Midbrain (tissue), 1 donor: ENCODE measurements at places on chromosomes 7 and 10.

DNA sequence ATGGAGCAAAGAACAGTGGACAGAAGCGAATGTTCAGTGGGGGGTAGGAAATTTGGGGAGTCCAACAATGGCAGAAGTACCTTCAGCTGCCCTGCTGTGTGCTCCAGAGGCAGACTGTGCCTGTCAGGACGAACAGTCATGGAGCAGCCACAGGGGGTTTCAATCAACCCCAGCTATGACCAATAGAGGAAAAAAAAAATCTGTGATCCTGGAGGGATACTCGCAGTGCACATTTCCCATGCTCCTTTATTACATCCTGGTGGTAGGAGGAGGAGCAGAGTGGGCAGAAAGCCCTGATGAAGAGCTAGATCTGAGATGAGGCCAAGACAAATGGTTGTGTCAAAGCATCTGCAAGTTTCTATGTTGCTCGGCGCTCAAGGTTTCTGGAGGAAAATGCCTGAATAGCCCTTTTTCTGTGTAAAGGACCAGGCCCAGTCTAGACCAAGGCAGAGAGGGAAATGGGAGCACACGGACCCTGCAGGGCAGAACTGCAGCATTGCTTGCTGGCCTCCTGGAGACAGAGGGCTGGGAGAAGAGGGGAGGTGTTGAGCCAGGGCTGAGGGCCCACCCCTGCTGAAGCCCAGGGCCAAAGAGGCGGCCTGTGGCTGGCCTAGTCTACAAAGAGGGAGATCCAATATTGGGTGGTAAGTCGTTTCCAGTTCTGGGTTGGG lies 201.5 kb downstream of the GRID1 start:
- no peak for DNase-seq

- DNase-seq: no peak
These were observed 13.1 kb downstream of the IFT22 start for GRCh38 chr7:101308245-101309085.

DNA sequence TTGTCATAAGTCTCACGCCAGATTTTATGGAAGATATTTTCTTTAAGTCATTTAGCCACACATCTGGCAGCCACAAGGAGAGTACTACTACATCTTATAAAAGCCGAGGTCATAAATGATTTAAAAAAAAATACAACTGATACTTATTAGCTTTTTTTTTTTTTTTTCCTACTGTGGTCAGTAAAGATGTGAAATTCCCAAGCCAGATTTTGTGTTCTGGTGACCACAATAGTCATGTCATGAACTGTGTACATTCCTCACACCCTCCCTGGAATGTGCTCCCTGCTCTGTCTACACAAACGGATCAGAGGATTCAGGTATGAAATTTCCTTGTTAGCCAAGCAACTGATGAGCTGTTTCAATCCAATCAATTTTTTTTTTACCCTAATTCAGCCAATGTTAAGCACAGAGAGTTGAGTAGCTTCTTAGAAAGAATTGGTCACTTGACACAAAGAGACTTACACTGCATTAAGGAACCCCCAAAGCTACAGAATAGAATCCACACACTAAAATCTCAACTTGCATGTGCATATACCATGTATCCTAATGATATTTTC lies 54.7 kb downstream of the CHRM2 start:
- DNase-seq: no peak

DNA sequence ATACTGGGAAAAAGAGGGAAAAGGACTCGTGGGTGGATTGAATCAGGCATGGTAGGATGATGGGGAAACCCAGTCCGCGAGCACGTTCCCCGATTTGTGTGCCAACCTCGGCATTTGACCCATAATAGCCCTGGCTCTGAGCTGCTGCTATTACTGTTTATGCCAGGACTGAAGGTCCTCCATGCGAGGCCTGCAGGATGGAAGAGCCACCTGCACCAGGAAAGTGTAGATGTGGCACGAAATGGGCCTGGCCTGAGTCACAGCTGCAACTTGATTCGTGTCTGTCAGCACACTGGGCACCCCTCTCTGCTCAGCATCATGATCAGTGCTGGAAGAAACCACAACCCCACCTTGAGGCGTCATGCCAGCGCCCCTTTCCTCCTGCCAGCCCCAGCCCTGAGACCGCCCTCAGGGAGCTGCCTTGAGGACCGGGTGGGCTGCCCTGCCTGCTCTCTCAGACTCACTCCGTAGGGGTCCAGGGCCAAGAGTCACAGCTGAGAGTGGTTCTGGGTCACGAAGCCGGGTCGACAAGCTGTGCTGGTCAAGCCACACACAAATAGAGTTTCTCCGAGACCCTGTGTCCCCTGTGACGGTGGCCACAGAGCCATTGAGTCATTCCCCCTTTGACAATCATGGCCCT lies 74.4 kb downstream of the CHST15 start:
- no peak for DNase-seq

GRCh38 chr7:91330191-91330808 lies 66.1 kb downstream of the FZD1 start:
- DNase-seq: no peak

GRCh38 chr10:43041422-43042342 lies 35.2 kb upstream of the RET start:
- DNase-seq: no peak

DNA sequence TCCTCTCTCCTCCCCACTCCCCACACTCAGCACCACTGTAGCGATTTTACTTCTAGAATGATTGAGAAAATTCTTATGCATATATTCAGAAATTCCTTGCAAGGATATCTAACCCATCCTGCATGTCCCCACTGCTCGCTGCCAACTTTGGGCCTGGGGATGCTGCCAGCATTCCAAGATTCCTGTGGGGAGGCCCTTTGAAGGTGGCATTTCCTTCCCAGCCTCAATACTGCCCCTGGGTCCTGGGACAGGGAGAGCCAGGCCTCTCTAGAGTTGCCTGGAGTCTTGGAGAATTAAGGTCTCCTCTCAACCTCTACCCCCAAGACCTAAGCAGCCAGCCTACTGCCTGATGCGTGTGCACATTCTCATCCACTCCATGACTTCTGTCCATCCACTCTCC lies 303.5 kb downstream of the NEBL start:
- DNase-seq: no peak

DNA sequence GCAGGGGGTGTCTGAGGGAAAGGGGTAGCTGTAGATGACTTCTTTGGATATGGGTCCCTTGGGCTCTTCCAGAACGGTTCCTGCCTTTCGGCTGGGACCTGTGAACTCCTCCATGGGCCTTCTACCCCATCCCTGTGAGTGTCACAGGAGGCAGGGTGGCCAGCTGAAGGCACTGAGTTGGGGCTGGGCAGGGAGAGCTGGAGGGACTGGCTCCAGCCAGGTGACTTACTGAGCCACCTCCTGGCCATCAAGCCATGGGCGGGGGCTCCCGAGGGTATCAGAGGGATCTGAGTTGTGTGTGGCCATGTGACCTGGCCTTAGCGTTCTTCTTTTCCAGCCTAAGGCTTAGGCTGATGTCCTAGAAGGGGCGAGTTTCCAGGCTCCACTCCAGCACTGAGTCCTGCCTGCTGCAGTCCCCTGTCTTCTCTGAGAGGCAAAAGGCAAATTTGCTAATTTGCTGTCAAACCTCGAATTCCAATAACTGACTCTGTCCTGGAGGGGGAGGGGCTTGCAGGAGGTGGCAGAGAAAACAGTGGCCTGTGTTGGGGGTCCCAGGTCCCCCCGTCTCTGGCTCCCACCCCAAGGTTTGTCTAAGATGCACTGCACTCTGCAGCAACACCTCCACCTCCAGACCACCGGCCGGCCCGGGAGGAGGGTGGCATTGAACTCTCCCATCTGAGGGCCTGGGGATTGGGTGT lies 27.2 kb downstream of the ADCYAP1R1 start:
- no peak for DNase-seq

DNA sequence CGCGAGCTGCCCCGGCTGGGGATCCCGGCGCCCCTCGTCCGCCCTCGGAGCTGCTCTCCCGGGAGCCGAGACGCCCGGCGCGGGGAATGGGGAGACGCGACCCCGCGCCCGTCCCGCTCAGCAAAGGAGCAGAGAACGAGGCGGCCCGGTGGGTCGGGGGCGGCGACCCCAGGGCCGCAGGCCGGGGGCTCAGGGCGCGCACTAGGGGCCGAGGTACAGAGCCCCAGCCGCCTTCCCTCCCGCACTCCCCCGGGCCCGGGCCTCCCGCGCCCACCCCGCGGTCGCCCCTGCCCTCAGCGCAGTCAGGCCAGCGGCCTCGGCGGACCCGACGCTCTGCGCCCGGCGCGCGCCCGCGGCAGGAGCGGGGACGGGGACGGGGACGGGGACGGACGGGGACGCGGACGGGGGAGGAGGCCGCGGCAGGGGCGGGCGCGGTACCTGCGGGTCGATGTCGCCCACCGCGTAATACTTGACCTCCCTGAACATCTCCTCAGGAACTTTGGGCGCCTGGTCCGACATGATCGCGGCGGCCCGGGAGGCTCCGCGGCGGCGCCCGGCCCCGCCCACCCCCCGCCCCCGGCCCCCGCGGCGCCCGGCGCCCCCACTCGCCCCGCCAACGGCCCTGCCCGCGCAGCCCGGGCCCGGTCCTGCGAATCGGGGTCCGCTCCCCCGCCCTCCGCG lies 373 bp downstream of the PAXIP1 start:
- peak; percentile 65 for DNase-seq

DNA sequence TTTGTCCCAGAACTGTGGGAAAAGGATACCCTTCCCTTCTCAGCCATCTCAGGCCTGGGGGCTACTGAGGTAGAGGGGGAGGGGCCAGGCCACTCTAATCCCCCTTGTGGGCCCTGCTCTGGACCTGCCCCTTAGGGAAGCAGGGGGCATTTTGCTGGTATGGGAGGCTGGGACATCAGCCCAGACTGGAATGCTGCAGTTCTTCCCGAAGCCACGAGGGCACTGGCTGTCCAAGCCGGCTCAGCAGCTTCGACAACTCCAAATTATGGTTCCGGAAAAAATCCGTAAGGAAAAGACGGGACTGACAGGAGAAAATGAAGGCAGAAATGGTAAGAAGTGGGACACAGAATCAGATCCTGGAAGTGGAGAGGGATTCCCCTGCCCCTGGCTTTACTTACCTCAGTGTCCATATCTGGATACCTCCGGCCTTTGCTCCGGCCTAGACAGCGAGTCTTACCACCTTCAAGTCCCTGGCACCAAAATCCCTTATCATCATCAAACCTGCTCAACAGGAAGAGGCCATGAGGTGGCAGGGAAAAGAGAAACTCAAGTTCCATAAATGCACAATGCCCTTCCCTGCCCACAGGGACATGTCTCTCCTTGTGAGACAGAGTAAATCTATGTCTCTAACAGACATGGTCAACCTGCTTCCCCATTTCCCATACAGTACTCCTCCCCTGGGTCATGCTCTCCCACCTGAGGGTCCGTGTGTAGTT lies 9.0 kb downstream of the NDST2 start:
- DNase-seq: no peak

DNA sequence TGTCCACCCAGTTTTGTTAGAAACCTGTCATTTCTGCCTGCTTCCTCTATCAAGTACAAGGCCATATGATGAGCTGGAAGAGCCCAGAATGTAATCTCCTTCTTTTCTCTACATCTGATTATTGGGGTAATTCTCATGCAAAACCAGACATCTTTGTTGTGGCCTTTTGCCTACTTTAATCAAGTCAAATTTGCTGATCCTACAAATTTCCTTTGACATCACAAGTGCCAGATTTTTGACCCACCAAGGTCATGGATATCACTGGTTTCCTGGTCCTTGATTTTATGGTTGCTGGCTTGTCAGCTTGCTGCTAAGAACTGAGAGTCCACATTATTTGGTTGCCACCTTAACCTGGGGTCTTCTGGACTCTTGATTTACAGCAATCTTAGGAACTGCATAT lies 336.1 kb downstream of the TFEC start:
- DNase-seq: no peak

DNA sequence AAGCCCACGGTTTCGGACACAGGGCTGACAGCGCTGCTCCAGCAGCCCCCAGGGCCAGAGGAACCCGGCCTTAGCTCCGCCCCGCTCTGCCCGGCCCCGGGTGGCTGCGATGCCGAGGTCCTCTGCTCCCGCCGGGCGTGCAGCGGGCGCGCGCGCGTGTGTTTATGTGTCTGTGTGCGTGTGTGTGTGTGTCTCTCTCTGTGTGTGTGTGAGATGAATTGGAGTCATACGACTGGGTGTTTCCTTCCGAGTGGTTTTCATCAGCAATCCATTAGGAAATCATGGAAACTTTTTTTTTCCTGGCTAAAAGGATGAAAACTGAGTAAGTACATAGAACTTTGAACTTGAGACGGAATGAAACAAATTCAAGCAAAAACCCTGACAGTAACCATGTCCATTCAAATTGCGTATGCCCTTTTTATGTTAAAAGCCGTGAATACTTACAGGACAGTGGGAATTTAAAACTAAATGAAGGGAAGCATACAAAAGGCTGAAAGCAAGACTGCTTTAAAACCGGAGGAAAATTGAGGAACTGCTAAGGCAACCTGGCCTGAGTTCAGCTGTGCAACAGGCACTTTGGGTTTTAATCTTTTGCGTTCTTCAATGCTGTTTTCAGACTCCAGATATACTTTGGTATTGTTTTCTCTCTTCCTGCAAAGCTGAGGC lies at the start of gene CPED1:
Gene CPED1, plus strand, starts transcription at position 121 of the 666 bp plus-strand sequence. CDS start 911 bp downstream, outside the sequence.
- DNase-seq: peak; percentile 40
